Karpas-422 (cell line): ENCODE measurements at places on chromosomes 11 and 22.
A peak's percentile ranks its signal among the peaks of the same experiment; 100 is the strongest.

DNA sequence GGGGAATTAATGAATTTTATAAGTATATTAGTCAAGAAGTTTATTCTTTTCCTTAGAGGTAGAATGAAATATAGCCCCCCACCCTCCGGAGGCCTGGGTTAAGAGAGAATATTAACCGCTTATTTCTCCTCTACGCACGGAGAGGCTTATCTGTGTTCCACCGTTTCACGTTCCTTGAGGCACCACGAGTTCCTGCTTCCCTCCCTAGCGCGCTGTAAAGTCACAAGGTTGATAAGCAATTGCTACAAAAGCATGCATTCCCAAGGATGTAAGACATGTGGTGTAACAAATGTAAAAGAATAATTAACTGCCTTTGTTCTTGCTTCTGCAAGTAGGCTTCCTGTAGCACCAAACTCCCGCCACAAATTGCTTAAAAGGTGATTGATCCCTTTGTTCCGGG is 1.5 kb upstream of the ANKRD42 start:
- no peak for DNase-seq
- no peaks in the 10 kb centered on the region for H3K27me3 ChIP-seq
- peaks cover 32% of the 10 kb centered on the region for H3K4me1 ChIP-seq
- H3K27ac ChIP-seq: no peak overlapping the region
- peak overlapping the region; percentile 82 for H3K4me3 ChIP-seq
- peaks cover 15% of the 10 kb centered on the region; the same call in 1 of the 2 replicates for H3K36me3 ChIP-seq

- no peaks in the 10 kb centered on the region for H3K27me3 ChIP-seq
- no peak for DNase-seq
- no peaks in the 10 kb centered on the region for H3K4me1 ChIP-seq
- H3K4me3 ChIP-seq: no peak overlapping the region
- peaks cover 8% of the 10 kb centered on the region; the same call in 1 of the 2 replicates for H3K36me3 ChIP-seq
- no peak overlapping the region for H3K27ac ChIP-seq
Observed at GRCh38 chr11:73410627-73411026, 34.4 kb downstream of the RELT start.

- H3K4me1 ChIP-seq: no peaks in the 10 kb centered on the region
- no peaks in the 10 kb centered on the region for H3K36me3 ChIP-seq
Observed at GRCh38 chr11:94007906-94008305, 13.2 kb upstream of the HEPHL1 start.

DNA sequence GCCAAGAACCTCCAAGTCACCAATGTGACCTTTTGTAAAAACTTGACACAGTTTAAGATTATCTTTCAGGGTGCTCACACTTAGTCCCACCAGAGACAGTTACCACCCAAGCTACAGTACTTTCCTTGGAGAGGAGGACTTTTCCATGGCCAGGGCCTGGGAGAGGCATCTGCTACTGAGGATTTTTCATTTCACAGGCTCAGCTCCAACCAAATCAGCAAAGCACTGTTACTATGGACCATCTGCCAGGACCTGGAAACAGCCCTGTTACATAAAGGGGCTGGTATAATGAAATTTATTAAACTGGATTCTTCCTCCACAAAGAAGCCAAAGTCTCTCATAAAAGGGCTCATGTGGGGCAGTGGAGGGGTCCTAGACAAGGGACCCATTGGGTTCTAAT is 38.6 kb downstream of the SERGEF start:
- peaks cover 33% of the 10 kb centered on the region for H3K36me3 ChIP-seq
- H3K27me3 ChIP-seq: no peaks in the 10 kb centered on the region
- no peaks in the 10 kb centered on the region for H3K4me1 ChIP-seq
- no peak overlapping the region for H3K27ac ChIP-seq
- DNase-seq: no peak

- DNase-seq: no peak
- no peaks in the 10 kb centered on the region for H3K4me1 ChIP-seq
- no peak overlapping the region for H3K4me3 ChIP-seq
- no peak overlapping the region for H3K27ac ChIP-seq
- no peaks in the 10 kb centered on the region for H3K27me3 ChIP-seq
Observed at GRCh38 chr11:36266767-36267166, 22.5 kb downstream of the COMMD9 start.

DNA sequence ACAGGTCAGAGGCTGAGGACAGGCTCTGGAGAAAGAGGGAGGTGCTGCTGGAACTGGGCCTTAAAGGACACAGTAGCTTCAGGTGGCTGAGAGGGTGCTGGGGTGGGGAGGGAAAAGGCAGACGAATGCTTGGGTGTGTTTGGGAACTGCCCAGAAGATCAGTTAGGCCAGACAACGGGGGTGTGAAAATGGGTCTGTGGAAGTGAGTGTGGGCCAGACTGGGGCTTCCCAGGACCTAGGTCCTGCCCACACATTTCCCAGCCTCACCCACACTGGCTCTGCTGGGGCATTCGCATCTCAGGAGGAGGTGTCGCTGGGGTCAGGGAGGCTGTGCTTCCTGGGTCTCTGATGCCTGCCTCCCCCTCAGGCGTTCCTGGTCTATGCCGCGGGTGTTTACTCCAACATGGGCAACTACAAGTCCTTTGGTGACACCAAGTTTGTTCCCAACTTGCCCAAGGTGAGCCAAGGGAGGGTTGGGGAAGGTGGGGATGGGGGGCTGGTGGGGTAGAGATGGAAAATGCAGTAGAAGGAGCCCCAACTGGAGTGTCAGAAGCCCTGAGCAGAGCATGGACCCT is 4.7 kb downstream of the DPP3 start:
- H3K4me3 ChIP-seq: no peak overlapping the region
- H3K27ac ChIP-seq: no peak overlapping the region
- peaks cover 2% of the 10 kb centered on the region; the same call in 1 of the 2 replicates for H3K36me3 ChIP-seq
- H3K27me3 ChIP-seq: no peaks in the 10 kb centered on the region
- DNase-seq: no peak
- H3K4me1 ChIP-seq: peaks cover 19% of the 10 kb centered on the region

DNA sequence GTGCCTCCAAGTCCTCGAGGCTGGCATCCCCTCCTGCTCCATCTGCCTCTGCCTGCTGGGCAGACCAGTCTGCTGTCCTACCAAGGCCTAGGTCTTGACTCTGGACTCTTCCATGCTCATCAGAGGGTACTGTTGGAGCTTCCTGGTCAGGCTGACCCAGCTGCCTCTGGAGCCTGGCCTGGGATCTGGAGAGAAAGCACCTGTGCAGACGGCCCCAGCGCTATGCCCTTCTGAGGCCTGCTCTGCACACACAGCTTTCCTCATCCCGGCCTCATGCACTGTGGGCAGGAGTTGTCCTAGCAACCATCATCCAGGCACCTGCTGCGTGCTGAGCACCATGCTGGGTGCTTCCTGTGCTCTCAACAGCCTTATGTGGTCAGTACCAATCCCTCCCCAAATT is 70.8 kb downstream of the CDKN1C start:
- H3K4me1 ChIP-seq: no peaks in the 10 kb centered on the region
- H3K27me3 ChIP-seq: no peaks in the 10 kb centered on the region
- H3K4me3 ChIP-seq: no peak overlapping the region
- no peaks in the 10 kb centered on the region for H3K36me3 ChIP-seq
- DNase-seq: no peak

- H3K4me1 ChIP-seq: no peaks in the 10 kb centered on the region
- no peaks in the 10 kb centered on the region for H3K27me3 ChIP-seq
- H3K27ac ChIP-seq: no peak overlapping the region
Observed at GRCh38 chr11:39288011-39288410, 2171.4 kb downstream of the LRRC4C start.
